Activated CD4-positive, alpha-beta memory T cell treated with anti-CD3 and anti-CD28 coated beads for 36 hours (primary cell): ENCODE measurements at places on chromosomes 7 and 10. TPM values are rescaled to one million over a fixed set of nuclear protein-coding genes. Genes with fewer than 3 reads are reported as not detected.

DNA sequence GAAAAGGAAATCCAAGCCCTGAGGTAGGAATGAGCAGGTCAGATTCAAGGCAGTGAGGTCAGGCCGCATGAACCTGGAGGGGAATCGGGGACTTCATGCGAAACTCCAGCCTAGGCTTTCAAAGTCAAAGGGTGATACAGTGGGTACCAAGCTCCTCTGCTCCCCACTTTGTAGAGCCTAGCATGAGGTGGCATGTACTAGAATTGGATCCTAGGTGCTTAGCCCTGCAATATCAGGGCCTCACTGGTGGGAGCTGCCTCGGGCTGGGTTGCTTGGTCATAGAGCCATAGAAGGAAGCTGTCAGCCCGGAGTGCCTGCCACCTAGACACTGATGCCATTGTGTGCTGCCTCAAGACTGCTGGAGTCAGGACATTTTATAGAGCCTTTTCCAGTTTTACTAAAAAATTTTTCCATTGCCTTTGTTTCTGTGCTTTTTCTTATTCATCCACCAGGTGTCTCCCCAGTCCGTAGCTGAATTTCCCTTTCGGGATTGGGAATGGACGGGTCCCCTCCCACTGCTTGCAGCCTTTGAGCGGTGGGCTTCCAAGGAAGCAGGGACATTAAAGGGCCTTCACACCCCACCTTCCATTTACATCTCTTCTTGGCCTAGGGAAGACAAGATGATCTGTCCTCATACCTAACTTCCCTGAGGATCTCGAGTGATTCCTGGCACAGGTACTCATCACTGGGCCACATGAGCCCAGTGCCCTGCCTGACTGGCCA, 5.5 kb upstream of the LZTS2 start:
- no peak for DNase-seq

DNA sequence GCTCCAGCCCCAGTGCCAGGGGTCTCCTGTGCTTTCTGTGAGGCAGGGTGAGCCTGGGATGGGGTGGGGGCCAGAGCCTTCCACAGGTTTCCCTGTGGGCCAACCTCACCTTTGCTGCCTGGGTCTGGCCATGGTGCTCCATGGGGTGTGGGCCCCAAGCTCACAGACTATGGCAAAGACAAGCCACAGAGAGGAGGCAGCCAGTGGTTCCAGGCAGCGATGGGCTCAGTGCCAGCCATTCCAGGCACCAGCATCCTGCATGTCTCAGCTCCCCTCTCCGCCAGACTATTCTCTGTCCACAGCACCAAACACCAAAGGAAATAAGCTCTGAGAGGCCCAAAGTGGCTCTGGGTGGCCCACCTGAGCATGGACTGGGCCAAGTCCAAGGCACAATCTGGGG, 133.5 kb downstream of the PTPN20 start:
- no peak for DNase-seq

The STRIP2 gene
- total RNA-seq, result 56.1 TPM

The STAG3 gene
- 20.9 TPM for total RNA-seq

- no peak for DNase-seq
These were observed 100.2 kb downstream of the MMRN2 start for GRCh38 chr10:86857128-86857721.

- DNase-seq, result no peak
These were observed 64.8 kb upstream of the MEOX2 start for GRCh38 chr7:15751191-15751701.
